NCI-H2107 (cell line): ENCODE measurements at places on chromosomes 1 and 21.

DNA sequence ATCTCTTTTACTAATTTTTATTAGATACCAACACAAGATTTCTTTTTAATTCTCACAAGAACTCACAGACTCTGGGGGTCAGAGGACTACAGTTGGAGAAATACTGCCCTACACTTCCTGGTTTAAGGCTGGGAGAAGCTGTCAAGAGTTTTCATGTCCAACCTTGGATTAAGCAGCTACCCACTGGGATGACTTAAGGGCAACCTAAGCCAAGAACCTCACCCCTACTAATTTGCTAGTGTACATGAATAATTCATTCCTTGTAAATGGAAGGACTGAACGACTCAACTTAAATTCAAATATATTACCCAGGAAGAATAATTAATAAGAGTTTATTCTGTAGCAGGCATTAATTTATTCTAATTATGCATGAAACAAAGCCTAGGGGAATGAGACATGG is 182.3 kb upstream of the C1orf105 start:
- DNase-seq = no peak

DNA sequence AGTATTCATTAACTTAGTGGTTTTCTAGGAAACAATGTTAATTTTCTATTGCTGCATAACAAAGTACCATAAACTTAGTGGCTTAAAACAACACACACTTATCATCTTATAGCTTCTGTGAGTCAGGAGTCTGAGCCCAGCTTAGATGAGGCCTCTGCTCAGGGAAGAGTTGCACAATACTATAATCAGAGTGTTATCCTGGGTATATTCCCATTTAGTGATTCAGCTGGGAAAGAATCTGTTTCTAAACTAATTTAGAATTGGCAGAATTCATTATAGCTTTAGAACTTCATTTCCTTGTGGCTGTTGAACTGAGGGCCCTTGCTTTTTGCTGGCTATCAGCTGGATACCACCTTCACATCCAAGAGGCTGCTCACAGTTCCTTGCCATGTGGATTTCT is 515.5 kb downstream of the BRINP3 start:
- no peak for DNase-seq

- no peak for DNase-seq
These were observed 13.7 kb downstream of the GLIS1 start for GRCh38 chr1:53725238-53725689.

DNA sequence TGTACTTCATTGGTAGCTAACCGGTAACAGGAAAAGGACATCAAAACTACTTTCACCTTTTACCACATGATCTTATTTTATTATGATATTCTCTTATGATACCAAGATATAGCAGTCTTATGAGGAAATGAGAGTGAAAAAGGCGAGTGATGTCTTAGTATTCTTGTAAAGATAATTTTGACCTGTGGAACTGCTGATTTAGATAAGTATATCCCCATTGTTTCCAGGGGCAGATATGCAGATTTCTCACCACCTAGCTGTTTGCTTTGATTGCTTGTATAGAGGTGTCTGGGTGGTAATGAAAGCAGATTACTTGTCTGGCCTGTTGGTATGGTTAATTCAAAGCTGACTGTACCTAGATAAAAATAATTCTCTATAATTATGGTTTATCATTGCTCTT is 53.1 kb downstream of the SYNJ1 start:
- DNase-seq = no peak

GRCh38 chr1:26083208-26083607 is 15.8 kb upstream of the TRIM63 start:
- DNase-seq = no peak

DNA sequence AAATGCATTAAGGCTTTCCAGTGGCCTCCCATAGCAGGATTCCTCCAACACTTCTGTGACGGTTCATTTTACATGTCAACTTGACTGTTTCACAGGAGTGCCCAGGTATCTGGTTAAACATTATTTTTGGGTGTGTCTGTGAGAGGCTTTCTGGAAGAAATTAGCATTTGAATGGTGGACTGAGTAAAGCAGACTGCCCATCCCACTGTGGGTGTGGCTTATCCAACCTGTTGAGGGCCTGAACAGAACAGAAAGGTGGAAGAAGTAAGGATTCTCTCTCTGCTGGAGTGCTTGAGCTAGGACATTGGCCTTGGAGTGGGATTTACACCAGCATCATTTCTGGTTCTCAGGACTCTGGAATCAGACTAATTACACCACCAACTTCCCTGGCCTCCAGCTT is 85.6 kb downstream of the RGS7 start:
- no peak for DNase-seq

- DNase-seq = no peak
These were observed 92.1 kb downstream of the SPSB1 start for GRCh38 chr1:9384751-9385245.

DNA sequence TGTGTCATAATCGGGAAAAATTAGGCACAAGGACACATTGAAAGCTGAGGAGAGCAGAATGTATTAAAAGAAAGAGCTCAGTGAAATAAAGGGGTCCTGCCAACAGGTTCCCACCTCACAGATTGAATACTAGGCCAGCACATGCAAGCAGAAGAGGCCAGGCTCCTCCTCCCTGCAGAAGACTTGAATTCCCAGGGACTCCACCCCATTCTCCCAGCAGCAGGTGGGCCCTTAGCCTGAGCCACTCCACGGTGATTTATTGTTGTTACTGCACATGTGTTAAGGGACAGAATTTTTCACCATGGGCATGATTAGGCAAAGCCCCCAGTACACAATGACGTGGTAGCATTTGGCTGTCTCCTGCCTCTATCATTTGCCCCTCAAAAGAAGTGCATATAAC is 1844.7 kb downstream of the NCAM2 start:
- no peak for DNase-seq

DNA sequence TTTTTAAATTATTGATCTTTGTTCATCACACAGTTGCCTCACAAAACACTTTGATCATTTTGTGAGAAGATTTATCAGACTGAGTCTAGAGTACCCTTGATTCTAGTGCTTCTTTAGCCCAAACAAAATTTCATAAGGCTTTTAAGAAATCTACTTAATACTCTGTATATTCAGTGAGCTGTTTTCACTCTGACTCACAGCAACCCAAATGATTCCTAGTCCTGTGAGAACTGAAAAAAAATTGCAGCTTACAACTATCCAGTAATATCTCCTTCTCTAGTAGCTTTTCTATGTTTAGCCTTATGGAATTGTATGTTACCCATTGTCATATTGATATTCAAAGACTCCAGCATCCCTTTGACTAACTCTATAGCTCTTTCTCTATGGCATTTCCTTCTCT is 915.6 kb downstream of the AMY1C start:
- no peak for DNase-seq

- DNase-seq = no peak
These were observed 4.3 kb downstream of the GPR88 start for GRCh38 chr1:100542285-100542684.

DNA sequence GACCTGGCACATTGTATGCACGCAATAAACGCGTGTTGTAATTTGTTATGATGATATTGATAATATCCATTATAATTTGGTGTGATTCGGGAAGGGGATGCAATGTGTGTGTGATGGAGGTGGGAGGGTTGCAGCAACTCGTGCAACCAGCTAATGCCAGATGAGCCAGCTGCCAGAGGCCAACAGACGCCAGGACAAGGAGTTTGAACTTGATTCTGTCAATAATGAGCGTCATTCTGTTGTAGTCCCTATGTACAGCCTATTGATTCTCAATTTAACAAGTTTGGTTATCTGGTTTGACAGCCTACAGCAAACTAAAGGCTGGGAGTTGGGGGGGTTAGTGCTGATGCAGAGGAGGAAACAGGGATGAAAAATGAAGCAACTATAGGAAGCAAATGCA is 35.5 kb downstream of the TIAM1 start:
- no peak for DNase-seq
